ENCODE measurements at places on chromosomes 3 and 15.

GRCh38 chr15:63487076-63487757 is 17.2 kb upstream of the USP3 start:
- peak; percentile 91 for DNase-seq

DNA sequence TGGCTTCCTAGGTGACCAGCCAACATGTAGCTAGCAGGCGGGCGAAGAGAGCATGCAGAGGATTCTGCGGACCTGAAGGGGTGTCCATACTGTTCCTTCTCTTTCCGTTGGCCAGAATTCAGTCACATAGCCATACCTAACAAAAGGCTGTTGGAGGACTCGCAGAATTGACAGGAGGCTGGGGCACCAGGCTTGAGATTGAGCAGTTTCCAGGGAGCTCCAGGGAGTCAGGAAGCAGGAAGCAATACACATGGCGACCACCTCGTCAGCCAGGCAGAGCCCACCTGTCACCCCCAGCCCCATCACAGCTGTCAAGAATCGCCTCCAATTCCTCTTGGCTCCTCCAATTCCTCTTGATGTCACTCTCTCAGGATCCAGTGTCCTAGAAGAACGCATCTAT is 13.2 kb upstream of the DNAJA4 start:
- no peak for DNase-seq

GRCh38 chr3:161694682-161695564 is 198.3 kb downstream of the OTOL1 start:
- no peak for DNase-seq

- no peak for DNase-seq
Observed at GRCh38 chr3:179668429-179668828, 15.6 kb downstream of the USP13 start.

- no peak for DNase-seq
Observed at GRCh38 chr3:46632792-46633191, 20.5 kb downstream of the FAM240A start.

All from activated CD4-positive, alpha-beta T cell treated with anti-CD3 and anti-CD28 coated beads, Interleukin-2, amount 50 U/mL, for 4 hours (primary cell).